Choroid plexus epithelial cell (primary cell): ENCODE measurements at places on chromosomes 3 and 15.

GRCh38 chr15:80982205-80982604 lies 7.4 kb downstream of the MESD start:
- no peak for DNase-seq

DNA sequence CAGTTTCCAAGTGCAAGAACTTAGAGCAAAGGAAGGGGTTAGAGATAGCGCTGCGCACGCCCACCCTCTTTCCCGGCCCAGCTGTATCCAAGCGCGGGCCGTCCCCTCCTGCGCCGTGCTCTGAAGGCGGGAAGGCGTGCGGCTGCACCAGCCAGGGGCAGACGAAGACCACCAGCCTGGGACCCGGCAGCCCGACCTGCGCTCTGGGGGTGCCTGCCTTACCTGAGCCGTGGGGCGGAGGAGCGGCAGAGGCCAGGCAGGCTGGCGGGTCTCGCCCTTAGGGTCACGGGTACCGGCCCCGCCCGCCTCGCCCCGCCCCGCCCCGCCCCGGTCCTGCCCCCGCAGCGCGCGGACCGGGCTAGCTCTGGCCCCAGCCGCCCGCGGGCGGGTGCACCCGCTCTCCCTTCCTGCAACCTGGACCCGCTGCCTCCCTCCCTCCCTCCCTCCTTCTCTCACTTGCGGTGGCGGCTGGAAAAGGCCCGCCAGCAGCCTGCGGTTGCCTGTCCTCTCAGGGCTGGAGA lies at the start of gene WDR72:
Gene WDR72, minus strand, starts transcription at position 253 of the 521 bp plus-strand sequence. CDS start 26,514 bp downstream, outside the sequence.
- no peak for DNase-seq

GRCh38 chr3:149018247-149018646 lies 26.9 kb downstream of the GYG1 start:
- peak; percentile 57 for DNase-seq

- DNase-seq = no peak
These were observed 66.8 kb downstream of the RPL39L start for GRCh38 chr3:187072511-187072910.

DNA sequence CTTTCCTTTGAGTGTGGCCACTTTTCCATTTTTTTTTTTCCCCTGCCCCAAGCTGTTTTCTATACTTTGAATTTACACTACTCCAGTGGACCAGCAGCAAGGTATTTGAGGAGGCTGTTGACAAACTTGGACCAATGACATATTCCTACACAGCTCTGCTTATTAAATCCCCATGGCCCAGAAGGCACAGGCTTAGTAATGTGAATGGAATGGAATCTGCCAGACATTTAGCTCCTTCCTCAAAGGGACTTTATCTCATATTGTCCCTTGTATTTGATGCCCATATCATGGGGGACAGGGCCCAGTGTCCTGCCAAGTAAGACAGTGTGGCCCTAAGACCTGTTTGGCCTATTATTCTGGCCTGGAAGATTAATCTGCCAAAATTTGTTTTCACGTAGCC lies 107.5 kb downstream of the CHCHD6 start:
- peak; percentile 14 for DNase-seq

DNA sequence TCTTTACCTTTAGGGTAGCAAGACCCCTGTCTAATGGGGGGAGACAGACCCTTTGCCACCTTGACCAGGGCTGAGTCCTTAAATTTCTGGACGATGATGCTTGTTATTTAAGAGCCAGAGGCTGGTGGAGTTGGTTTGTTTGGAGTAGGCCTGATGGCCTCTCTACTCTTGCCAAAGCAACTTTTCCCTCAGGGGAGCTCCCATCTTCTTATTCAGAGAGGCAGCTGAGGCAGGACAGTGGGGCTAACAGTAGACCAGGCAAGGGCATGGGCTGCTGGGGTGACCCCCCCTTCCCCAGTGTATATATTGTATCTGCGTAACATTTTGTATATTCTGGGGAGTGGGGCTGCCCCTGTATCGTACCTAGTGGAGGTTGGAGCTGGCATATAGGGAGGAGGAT lies 10.3 kb downstream of the RPS17 start:
- DNase-seq = no peak
